COR-L47 (cell line): ENCODE measurements at places on chromosomes 2 and 18.

- no peak for DNase-seq
These were observed 9.1 kb upstream of the LCLAT1 start for GRCh38 chr2:30437809-30438548.

GRCh38 chr2:17894005-17894404, 15.5 kb downstream of the KCNS3 start:
- DNase-seq, result no peak

GRCh38 chr2:237472909-237473877, 13.9 kb upstream of the MLPH start:
- DNase-seq, result no peak

DNA sequence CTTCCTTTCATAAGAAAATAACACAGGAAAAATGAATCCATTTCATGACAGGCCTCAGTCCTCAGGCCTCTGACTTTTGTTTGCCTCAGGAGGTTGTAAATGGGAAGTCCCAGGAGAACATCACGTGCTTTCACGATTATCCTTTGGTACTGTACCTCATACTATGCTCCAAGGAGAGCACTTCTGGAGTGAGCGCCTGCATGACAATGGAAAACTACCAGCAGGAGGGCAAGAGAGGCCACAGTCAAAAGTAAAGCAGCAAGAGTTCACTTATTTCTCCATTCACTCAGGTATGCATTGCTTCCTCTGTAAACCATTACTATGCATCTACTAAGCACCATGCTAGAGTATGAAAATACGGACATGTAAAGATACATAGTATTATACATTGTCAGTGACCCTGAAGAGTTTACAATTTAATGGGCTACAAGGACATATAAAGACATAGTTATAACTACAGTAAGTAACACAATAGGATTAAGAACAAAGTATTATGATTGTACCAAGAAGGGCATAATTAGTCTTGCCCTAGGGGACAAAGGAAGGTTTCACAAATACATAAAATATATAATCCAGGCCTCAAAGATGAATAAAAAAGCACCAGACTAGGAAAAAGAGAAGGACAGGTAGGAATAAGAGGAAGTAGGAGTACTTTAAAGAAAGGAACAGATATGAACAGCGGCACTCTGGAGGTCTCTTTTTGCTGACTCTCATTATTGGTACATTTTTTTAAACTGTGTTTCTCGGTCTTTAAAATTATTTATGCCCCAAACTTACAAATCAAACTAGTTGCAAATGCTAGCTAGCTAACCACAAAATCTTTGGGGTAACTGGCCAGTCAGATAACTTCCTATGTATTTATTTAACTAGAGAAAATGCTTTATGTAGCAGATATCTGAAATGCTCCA, 806.7 kb downstream of the NRXN1 start:
- no peak for DNase-seq

DNA sequence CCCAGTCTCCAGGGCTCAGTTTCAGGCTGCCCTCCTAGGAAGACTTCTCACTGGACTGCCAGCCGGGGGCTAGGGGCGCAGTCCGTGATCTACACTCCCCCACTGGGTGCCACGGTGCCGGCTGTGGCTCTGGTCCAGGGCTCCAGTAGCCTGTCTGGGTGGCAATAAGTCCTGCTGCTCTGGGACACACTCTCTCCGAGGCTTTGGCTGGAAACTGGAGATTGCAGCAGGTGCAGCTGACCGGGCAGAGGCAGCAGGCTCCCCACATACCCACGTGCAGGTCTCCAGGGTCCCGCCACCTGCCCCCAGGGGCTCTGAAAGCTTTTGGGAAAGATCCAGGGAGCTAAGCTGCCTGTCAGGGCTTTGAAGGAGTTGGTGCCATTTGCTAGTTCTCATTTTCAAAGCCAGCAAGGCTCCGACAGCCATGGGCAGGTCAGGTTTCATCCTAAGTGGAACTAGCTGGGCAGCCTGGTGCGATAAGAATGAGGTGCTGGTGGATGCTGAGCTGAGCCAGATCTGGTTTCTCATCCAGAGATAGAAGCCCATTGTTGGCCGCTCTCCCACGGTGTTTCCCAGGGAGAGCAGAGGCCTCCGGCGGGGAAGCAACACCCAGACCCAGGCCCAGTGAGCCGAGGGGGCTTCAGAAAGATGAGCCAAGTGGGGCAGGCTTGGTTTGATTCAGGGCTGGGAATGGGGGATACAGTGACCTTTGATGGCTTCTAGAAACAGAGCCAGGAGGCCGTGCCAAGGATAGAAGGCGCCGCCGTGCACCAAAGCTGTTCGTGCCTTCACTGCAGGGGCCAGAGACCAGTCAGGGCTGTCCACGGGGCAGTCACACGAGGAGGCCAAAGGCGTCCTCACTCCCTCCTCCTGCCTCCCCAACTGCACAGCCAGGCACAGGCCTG, 141.7 kb upstream of the GPC1 start:
- no peak for DNase-seq

- DNase-seq, result no peak
These were observed 37.4 kb downstream of the NCKAP1 start for GRCh38 chr2:183000846-183001245.

GRCh38 chr2:171327043-171327496, 106.7 kb downstream of the METTL8 start:
- DNase-seq, result no peak

DNA sequence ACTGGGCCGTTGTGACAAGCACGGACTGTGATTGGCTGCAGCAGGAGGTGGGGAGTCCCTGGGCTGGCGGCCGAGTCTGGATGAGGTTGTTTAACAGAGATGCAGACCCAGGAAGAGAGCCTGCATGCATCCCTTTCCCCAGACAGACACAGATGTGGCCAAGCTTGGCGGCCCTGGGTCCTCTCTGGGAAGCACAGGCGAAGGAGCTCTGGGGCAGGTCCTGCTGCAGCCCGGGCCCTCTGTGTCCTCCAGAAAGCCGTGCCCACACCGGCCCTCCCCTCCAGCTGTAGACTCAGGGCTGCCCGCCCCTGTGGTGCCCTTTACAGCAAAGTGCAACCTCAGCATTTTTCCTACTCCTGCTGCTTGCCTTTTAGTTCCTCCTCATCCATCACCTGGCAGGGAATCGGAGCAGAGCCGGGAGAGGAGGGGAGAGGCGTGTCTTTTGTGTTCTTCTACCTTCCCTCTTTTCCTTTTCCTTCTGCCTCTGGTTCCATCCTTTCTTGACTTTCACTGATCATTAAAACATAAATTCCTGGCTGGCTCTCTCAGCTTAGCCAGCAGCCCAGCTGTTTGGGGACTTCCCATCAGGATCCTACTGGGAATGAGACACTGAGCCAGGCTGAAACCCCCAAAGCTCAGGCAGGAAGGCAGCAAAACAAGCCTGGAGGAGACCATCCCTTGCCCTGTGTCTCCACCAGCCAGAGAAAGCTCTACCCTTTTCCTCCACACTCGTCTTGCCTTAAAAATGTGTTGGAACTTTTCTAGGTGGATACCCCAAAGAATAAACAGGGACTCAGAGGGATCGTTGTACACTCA, 75.0 kb downstream of the CTIF start:
- DNase-seq, result no peak

DNA sequence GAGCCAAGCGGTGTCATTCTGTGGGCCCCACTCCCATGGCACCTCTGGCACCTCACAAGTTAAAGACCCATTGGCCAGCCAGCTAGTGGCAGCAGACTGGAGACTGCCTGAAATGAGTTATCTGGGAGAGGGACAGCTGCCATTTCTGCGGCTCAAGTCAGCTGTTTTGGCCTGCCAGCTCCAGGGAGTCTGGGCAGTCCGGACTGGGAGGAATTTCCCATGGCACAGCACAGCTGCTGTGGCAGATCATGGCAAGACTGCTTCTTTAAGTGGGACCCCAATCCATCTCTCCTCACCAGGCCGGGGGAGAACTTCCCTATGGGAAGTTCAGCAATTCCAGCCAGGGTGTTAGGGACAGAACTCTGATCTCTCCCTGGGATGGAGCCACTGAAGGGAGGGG, 2187.6 kb upstream of the CELF4 start:
- DNase-seq, result no peak

GRCh38 chr2:29782549-29783458, 138.6 kb downstream of the ALK start:
- no peak for DNase-seq

DNA sequence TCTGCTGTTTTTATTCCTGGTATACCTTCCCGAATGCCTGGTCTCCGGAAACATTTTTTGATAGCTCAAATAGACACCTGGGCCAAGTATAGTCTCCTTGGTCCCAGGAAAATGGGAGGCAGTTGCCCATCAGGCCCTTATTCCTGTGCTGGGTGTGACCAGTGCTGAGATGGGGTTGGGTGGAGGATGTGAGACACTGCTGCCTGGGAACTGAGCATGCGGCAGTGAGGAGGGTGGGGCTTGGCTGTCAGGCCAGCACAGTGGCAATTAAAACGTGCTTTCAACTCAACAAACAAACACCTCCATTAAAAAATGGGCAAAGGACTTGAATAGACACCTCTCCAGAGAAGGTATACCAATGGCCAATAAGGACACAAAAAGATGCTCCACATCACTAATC, 12.5 kb downstream of the KLHL29 start:
- no peak for DNase-seq

- DNase-seq, result no peak
These were observed 589.0 kb upstream of the ACVR2A start for GRCh38 chr2:147255812-147256211.

- no peak for DNase-seq
These were observed 74.3 kb downstream of the PTGR3 start for GRCh38 chr18:75134611-75134975.
